ENCODE measurements at places on chromosomes 11 and 22. TPM values are rescaled to one million over a fixed set of nuclear protein-coding genes. Genes with fewer than 3 reads are reported as not detected.
A peak's percentile ranks its signal among the peaks of the same experiment; 100 is the strongest.

Gene OR5B21
- total RNA-seq = not detected

Gene TMEM25
- total RNA-seq = 15.6 TPM

Gene FDXACB1
- 0.90 TPM for total RNA-seq

Gene TRIM49
- total RNA-seq = not detected

Gene RAG2
- total RNA-seq = not detected

Gene HPS5
- total RNA-seq = 10.5 TPM

Gene CREBZF
- 13.6 TPM for total RNA-seq

Gene PRR33
- 0.33 TPM for total RNA-seq

Gene SESN3
- 13.3 TPM for total RNA-seq

Gene FREY1
- total RNA-seq = 0.55 TPM

Gene APOL4
- total RNA-seq = 0.24 TPM

Gene OR5D13
- total RNA-seq = not detected

Gene CD59
- 561 TPM for total RNA-seq

Gene PDE3B
- 15.3 TPM for total RNA-seq

Gene HEPHL1
- not detected for total RNA-seq

Gene OR10AG1
- not detected for total RNA-seq

Gene SHISA8
- 0.67 TPM for total RNA-seq

GRCh38 chr11:17479284-17480214 is 2.9 kb upstream of the ABCC8 start:
- DNase-seq = no peak

DNA sequence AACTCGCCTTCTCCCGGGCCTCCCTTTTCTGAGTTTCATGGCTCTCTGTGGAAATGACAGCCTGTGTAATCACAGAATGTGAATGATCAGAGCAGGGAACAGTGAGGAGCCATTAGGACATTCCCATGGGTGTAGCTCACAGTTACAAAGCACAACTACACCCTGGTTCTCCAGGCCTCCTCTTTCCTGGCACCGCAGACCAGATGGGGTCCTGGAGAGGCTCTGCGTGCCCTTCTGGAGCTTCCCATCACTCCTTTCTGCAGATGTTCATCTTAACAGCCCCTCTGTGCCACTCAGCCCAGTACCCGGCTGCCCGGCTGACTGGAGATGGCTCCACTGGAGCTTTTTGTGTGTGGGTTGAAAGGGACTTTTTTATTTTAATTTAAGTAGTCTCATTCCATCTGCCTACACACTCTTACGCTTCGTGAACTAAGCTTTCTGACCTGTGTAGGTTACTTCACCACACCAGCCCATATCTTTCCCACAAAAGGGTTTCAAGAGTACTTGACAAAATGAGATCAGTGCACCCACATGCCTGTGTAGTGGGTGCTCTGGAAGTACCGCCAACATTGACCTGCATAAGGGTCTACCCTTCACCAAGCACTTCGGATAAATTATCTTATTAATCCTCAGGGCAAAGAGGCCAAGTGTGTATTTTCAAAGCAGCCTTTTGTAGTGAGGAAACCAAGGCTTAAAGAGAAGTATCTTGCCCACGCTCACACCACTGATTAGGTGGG is 29.8 kb downstream of the SREBF2 start:
- no peak for DNase-seq

- DNase-seq = no peak
Measured at GRCh38 chr22:43473441-43473840, 61.6 kb downstream of the MPPED1 start.

- no peak for DNase-seq
Measured at GRCh38 chr22:44555046-44555445, 57.0 kb upstream of the RTL6 start.

- DNase-seq = no peak
Measured at GRCh38 chr11:61684870-61685616, 4.9 kb downstream of the DAGLA start.

GRCh38 chr11:1297011-1297575 is 12.3 kb downstream of the TOLLIP start:
- DNase-seq = no peak

- peak; percentile 76 for DNase-seq
Measured at GRCh38 chr11:75346912-75347647, 4.4 kb downstream of the ARRB1 start.

GRCh38 chr11:67663532-67664212 is 10.8 kb downstream of the ALDH3B2 start:
- DNase-seq = no peak

DNA sequence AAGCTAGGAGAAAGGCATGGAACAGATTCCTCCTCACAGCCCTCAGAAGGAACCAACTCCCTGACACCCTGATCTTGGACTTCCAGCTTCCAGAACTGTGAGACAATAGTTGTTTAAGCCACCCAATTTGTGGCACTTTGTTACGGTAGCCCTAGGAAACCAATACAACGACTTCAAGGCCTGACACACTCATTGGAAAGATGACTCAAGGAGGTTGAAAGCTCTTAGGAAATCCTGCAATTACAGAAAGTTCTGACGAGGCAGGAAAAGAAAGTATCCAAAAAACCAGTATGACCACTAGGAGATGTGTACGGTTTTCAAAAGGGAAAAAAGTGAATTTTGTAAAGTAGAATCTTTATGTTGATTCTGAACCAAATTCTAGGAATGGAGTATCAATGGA is 161.4 kb downstream of the SWAP70 start:
- no peak for DNase-seq

GRCh38 chr11:83819931-83820549 is 533.9 kb upstream of the CCDC90B start:
- no peak for DNase-seq

DNA sequence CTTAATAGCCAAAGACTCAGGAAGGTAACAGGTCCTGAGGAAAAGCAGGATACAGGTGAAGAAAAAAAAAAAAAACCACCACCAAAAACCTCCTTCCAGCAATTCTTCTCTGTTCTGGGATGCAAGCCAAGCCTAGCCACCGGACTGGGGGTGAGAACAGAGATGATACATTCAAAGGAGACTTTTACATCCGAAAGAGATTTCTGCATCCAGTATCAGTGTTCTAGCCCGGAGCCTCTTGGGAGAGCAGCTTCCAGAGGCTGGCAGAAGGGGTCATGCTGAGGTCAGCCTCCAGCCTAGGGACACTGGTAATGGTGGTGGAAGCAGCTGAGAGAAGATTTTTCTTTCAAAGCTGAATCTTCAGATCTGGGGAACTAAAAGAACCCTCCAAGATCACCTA is 76.2 kb downstream of the KCNC1 start:
- no peak for DNase-seq

DNA sequence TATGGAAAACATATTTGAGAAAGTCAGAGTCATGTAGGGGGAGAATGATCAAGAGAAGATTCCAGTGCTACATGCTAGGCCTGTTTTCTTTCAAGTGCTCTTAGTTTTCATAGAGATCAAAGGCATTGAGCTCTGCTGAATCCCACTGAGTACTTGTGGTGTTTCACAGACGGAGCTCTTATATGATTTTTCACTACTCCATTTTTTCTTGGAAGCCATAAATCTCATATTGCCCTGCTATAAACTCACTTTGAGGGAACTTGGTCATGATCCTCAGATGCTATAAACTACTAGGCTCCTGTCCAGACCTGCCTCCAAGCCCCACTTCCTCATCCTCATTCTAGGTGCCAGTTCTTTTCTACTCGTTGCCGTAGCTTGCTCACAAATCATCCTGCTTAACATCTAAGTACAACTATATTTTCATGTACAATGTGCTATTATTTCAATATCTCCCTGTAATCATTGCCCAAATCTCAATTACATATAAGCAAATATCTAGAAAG is 180.8 kb upstream of the CCDC179 start:
- no peak for DNase-seq

GRCh38 chr22:37425800-37426705 is 1.2 kb downstream of the ELFN2 start:
- DNase-seq = no peak

DNA sequence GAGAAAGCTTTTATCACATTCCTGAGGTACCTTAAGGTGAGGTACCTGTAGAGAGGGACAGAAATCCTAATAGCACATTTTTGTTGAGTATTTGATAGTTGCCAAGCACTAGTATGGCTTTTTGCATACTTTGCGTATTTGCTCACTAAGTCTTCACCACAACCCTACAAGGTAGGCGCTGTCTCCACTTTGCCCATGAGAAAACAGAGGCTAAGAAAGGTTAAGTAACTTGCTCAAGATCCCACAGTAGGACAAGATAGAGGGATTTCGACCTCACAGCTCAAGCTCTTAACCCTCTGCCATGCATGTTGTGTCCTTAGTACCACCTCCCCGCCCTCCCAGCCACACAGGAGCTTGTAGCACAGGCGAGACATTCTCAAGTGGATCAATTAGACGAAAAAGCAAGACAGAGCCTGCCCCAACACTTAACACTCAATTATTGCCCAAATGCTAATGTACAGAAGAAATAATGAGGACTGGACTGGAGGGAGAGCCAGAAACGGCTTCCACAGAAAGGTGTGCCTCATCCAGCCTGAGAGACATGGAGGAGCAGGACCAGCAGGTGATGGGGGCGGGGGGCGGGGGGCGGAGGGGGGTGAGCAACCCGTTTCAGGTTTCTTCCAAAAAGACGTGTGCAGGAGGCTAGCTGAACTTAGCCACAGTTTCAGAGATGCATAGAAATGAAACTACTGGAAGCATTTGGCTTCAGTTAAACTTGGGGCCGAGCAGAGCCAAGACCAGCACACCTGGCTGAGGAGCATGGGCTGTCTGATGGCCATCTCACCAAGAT is 26.7 kb upstream of the CD44 start:
- DNase-seq = no peak

DNA sequence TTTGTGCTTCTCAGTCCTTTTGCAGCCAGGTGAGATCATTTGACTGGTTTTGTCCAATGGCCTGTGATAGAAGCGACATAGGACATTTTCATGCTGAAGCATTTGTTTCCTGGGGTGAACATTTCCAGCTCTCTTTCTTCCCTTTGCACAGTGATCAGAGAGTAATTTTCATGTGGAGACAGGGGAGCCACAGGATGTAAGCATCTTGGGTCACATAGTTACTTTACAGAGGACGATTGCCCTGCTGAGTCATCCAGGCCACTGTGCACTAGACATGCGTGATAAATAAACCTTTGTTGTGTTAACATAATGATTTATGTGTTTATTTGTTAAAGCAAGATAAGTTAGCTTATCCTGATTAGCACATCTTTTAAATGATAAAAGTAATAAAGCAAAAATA is 263.5 kb upstream of the CCDC179 start:
- DNase-seq = no peak

DNA sequence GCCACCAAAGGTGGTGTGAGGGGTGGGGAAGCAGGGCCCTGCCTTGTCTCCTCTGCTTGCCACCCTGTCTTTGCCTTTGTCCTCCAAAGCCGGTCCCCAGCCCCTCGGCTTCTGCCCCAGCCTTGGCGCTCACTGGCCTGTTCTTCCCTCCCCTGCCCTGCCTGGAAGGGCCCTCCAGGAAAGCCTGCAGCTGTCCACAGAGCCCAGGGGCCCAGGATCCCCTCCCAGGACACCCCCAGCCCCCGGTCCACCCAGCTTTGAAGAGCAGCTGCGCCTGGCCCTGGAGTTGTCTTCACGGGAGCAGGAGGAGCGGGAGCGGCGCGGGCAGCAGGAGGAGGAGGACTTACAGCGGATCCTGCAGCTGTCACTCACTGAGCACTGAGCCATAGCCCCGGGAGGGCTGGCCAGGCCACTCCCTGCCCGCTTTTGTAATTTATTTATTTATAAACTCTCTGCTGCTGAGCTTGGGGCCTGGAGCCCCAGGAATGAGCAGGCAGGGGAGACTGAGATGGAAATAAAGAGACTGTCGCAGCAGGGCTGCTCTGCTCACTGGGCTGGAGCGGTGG is 1.3 kb upstream of the SSH3 start:
- peak; percentile 77 for DNase-seq

GRCh38 chr11:121032546-121032945 is 8.6 kb downstream of the TBCEL start:
- no peak for DNase-seq

GRCh38 chr11:110428956-110429730 is 605 bp upstream of the FDX1 start:
- no peak for DNase-seq

GRCh38 chr11:63369165-63369970 is at the start of gene SLC22A9:
TSS of gene SLC22A9 (plus strand) at chr11:63369785. CDS start at chr11:63370057, 272 bp downstream.
- DNase-seq = no peak

GRCh38 chr11:108804511-108804910 is 139.6 kb downstream of the DDX10 start:
- no peak for DNase-seq

- no peak for DNase-seq
Measured at GRCh38 chr22:23840026-23840425, 1.2 kb upstream of the DERL3 start.

DNA sequence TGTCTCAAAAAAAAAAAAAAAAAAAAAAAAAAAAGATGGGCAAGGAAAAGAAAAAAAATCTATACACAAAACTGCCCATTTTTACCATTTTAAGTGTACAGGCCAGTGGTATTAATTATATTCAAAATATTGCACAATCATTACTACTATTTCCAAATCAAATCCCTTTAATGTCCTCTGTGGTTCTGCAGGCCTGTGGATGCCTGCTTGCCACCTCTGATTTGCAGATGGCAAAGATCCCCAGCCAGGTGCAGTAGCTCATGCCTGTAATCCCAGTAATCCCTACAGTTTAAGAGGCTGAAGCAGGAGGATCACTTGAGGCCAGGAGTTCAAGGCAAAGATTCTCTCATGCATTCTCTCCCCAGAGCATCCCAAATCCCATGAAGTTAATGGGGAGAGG is 20.2 kb downstream of the RFPL1 start:
- no peak for DNase-seq

GRCh38 chr11:125188021-125188420 is 23.5 kb downstream of the PKNOX2 start:
- DNase-seq = no peak

DNA sequence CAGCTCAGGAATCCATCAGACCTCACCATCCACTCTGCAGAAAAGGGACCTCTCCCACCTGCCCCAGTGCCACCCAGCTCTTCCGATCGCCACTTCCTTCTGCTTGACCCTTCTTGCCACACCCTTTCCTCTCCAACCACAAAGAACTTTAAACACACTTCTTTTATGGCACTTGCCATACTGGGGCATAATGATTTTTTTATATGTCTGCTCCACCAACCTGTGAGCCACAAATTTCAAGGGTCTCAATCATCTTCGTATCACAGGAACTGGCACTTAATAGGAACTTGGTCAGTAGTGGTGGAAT is 11.7 kb upstream of the MYH9 start:
- no peak for DNase-seq
